ENCODE measurements at places on chromosomes 3 and 15.

DNA sequence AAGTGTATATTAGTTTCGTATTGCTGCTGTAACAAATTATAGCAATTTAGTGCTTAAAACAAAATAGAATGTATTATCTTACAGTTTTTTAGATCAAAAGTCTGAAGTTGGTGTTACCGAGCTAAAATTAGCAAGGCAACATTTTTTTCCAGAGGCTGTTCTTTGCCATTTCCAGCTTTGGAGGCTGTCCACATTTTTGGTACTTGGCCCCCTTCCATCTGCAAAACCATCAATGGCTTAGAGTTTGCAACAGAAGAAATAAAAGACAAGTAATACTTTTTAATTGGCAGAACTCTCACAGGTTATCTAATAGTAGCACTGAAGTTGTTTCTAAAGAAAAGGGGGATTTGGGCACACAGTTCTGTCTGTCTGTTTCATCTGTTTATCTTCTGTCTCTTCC lies 1248.5 kb downstream of the ROBO1 start:
- H3K27ac ChIP-seq: no peak overlapping the region
- DNase-seq: no peak
- H3K4me1 ChIP-seq: no peaks in the 10 kb centered on the region
- no peak overlapping the region for H3K4me3 ChIP-seq

- no peaks in the 10 kb centered on the region for H3K36me3 ChIP-seq
- no peaks in the 10 kb centered on the region for H3K27me3 ChIP-seq
- H3K4me3 ChIP-seq: no peak overlapping the region
- no peak for DNase-seq
These were observed 16.7 kb upstream of the RPL24 start for GRCh38 chr3:101703169-101703568.

DNA sequence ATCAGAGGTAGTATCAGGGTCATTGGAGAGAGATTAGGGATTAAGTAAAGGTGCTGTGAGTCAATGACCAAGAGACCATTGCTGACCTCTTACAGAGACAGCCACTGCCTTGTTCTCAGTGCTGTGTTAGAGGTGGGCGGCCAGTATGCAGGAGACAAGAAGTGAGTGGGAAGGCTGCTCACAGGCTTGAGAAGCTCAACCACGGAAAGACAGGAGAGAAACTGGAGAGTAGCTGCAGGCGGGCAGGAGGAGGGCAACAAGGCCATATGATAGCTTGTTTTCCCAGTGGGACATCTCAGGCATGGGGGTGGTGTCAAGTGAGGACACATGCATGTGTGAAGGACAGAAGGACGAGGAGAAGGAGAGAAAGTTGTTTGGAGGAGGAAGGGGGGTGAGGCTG lies 237.3 kb downstream of the PDCD6IP start:
- H3K4me3 ChIP-seq: no peak overlapping the region
- H3K4me1 ChIP-seq: no peaks in the 10 kb centered on the region
- H3K27ac ChIP-seq: no peak overlapping the region
- H3K27me3 ChIP-seq: no peaks in the 10 kb centered on the region
- DNase-seq: no peak

DNA sequence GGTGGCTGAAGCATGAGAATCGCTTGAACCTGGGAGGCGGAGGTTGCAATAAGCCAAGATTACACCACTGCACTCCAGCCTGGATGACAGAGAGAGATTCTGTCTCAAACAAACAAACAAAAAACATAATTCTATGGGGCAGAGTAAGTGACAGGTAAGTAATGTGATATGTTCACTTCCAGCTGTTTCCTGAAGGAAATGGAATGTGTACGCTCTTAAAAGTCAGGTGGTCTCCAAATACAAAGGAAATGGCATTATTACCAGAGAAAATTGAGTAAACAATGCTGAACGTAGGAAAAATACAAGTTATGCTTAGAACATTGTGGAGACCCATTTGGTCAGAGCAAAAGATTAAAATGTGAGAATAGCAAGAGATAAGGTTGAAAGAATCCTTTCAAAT lies 278.5 kb downstream of the SCAPER start:
- peaks cover 7% of the 10 kb centered on the region for H3K36me3 ChIP-seq
- H3K27ac ChIP-seq: no peak overlapping the region
- no peaks in the 10 kb centered on the region for H3K27me3 ChIP-seq

DNA sequence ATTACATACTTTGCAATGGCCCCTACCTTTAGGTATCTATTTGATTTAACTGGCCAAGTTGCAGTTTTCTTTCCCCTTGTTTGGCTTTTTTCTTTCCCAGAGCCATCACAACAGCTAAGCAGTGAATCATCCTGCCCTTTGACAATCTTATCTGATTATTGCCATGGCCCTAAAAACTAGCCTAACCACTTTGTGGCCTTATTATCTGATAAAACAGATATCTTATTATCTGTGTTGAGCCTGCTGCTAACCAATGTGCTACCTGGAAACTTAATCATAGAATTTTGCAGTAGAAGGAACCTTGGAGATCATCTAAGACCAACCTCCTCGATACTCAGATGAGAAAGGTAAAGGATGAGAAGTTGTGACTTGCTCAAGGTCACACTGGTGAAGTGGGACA lies 37.1 kb downstream of the EIF4E3 start:
- no peak for DNase-seq
- peaks cover 29% of the 10 kb centered on the region for H3K36me3 ChIP-seq
- H3K4me3 ChIP-seq: no peak overlapping the region
- H3K27me3 ChIP-seq: no peaks in the 10 kb centered on the region

GRCh38 chr3:160587105-160587504 lies 21.7 kb upstream of the KPNA4 start:
- no peaks in the 10 kb centered on the region for H3K36me3 ChIP-seq
- no peaks in the 10 kb centered on the region for H3K4me1 ChIP-seq
- no peak overlapping the region for H3K4me3 ChIP-seq
- DNase-seq: no peak
- peaks cover 16% of the 10 kb centered on the region for H3K27me3 ChIP-seq

DNA sequence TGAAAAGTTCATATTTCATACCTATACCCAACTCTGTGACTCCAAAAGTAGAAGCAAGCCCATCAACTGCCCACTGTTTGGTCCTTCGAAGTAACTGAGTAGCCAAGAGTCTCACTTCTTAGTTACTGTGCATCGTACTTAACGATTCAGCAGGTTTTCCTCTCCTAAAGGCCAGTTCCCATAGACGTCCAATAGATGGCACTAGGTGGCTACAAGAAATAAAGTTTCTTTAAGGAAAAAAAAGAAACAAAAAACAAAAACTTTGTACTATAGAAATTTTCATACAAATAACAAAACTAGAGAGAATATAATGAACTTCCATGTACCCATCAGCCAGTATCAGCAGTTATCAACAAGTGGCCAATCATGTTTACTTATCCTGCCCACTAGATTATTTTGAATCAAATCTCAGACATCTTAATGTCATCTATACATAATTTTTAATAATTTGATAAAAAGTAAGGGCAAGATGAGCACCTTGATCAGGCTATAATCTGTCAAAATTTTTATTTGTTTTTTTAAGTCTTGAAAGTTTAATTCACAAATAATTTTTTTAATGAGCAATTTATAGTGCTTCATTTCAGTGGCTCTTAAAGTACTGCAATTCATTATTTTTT lies 63.8 kb upstream of the ACP3 start:
- H3K4me1 ChIP-seq: no peaks in the 10 kb centered on the region
- H3K36me3 ChIP-seq: no peaks in the 10 kb centered on the region
- no peak overlapping the region for H3K27ac ChIP-seq

DNA sequence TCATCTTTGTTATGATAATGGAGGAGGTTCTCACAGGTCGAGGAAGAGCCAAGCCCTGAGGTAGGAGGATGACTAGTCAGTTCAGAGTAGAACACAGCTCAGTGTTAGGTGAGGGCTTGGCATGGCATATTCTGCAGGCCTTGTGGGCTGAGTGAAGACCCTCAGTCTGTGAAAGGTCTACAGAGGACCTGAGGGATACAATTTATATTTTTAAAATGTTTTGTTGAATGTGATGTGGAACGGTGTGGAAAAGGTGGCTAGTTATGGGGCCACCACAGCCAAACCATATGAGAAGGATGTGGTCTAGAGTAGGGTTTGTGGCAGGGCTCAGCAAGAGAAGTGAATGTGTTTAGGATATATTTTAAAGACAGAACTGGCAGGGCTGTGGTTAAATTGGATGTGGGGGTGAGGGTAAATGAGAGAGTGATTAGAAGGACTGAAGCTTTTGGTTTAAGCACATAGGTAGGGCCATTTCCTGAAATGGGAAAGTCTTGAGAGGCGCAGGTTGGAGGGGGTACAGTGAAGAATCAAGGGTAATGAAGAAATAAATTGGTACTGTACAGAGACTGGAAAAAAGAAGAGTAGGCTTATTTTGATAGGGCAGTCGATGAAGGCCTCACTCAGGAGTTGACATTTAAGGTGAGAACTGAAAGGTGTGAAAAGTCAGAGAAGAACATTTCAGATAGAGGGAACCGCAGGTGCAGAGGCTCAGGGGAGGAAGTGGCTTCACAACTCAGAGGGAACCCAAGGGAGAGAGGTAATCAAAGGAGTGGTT lies 60.5 kb downstream of the SPTSSB start:
- H3K27ac ChIP-seq: peak overlapping the region; percentile 64
- H3K4me3 ChIP-seq: peak overlapping the region; percentile 75
- DNase-seq: peak; percentile 70
- no peaks in the 10 kb centered on the region for H3K27me3 ChIP-seq
- peaks cover 42% of the 10 kb centered on the region for H3K4me1 ChIP-seq

DNA sequence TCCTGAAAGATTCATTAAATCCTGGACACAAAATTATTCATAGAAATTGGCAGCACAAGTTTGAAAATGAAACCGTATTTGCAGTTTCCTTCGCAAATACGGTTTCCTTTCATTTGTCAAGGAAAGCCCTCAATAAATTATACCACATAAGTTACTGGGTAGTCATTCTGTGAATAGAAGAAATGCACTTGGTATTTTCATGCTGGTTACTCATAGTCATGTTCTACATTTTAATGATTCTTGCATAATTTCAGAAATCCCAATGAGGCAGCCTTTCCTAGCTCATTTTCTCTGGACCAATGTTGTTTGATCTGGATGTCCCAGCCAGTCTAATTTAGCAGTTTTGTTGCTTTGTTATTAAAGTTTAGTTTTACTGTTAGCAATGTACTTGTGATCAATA lies 43.2 kb downstream of the MINAR1 start:
- H3K4me3 ChIP-seq: no peak overlapping the region
- H3K27me3 ChIP-seq: no peaks in the 10 kb centered on the region
- H3K27ac ChIP-seq: no peak overlapping the region
- peaks cover 4% of the 10 kb centered on the region for H3K4me1 ChIP-seq
- H3K36me3 ChIP-seq: no peaks in the 10 kb centered on the region
- no peak for DNase-seq

GRCh38 chr15:84594617-84595290 lies 6.1 kb upstream of the ZSCAN2 start:
- DNase-seq: no peak
- H3K4me1 ChIP-seq: peaks cover 44% of the 10 kb centered on the region
- no peaks in the 10 kb centered on the region for H3K36me3 ChIP-seq

Measured in naive thymus-derived CD8-positive, alpha-beta T cell (primary cell).